ENCODE measurements at places on chromosomes 2 and 18. TPM values are rescaled to one million over a fixed set of nuclear protein-coding genes. Genes with fewer than 3 reads are reported as not detected.

Gene AMER3
- total RNA-seq = not detected

- peak; percentile 31 for DNase-seq
These were observed 58.0 kb upstream of the EDAR start for GRCh38 chr2:109046925-109047508.

Gene LRATD1
- total RNA-seq = not detected

Gene RNF149
- total RNA-seq = 53.2 TPM

DNA sequence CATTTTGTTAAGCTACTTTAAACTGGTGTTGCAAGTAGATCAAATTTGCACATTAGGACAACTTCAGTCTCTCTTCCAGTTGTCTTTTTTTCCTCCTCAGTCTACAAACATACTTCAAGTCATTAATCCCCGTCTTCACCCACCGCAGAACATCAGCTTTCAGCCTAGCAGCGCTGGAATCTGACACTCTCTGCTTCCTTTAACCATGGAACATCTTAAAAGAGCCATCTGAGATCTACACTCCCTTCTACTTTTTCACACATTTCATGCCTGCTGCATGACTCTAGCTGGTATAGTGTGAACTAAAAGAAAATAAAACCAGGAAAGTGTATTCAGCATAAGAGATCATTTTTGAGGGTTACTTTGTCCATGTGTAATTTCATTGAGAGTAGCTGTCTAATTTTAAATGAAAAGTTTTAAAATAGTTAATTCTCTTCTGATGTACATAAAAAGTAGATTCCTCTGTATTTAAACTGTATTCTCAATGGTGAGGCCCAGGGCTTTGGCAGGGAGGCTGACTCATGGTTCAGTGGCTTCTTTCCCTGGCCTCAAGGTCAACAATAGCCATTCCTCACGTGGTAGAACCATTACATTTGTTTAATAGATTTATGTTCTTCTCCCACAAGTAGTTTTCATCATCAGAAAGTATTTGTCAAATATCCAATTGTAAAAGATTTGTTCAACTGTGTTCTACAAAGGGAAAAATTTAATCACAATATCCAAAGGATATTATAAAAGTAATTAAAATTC is 16.5 kb downstream of the SGPP2 start:
- no peak for DNase-seq

- no peak for DNase-seq
These were observed 189.0 kb downstream of the BCL11A start for GRCh38 chr2:60364491-60364890.

Gene RGPD3
- total RNA-seq = 0.34 TPM

- no peak for DNase-seq
These were observed 242.8 kb downstream of the GBX2 start for GRCh38 chr2:235925250-235925919.

DNA sequence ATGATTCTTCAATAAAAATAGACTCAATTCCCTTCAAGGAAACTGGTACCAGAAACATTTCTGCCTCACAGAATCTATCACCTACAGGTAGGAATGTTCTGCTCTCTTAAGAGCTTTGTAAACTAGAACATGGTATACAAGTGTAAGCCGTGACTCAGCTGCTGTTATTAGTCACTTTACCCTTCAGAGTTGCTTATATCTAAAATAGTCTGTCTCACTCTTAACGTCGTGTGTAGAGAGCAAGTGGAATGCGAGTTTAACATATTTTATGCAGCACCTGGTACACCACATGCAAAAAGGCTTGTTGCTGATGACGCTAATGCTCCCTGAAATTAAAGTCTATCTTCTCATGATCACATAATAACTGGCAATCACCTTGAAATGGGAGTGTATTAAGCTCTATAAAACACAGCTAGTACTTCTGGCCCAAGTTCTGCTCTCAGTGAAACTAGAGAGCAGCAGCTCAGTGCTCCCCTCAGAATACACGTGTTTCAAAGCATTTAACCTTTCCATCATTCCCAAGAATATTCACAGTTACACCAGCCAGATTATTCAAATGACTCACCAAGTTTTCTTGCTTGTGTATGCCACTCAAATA is 420.0 kb downstream of the ZEB2 start:
- no peak for DNase-seq

DNA sequence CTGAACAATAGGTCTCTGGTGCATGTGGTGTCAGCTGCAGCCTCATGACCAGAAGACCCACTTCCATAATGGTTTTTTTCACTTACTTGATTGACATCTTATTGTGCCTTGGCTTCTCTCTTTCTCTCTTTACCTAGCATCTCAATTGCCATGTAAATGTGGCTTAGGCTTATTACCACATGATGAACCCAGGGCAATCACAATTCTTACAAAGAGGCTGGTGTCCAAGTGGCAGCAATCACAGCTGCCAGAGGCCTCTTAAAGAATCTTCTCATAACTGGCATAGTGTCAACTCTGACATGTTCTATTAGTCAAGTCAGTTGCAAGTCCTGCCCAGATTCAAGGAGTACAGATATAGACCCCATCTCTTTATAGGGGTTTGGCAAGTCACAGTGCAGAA is 1224.8 kb downstream of the SUCLG1 start:
- DNase-seq = no peak

DNA sequence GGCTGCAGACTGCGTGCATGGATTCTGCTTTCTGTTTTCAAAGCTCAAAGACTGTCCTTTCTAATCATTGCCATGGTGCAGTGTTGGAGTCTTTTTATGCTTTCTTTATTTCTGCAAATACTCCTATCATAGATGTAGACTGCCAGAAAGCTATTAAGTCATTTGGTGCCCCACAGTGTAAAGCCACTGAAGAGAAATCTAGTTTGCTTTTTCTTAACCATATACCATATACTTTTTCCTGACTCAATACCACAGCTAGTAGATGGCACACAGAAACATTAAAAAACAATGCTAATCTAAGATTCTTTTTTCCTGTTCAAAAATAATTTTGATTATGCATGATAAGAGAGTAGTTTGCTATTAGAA is 109.9 kb upstream of the RAB27B start:
- no peak for DNase-seq

GRCh38 chr18:78238404-78239089 is 741.1 kb upstream of the SALL3 start:
- peak; percentile 10 for DNase-seq

Gene C2orf72
- total RNA-seq = 5.1 TPM

Gene RAPGEF4
- 1.3 TPM for total RNA-seq

GRCh38 chr2:229434187-229434586 is 163.1 kb upstream of the PID1 start:
- no peak for DNase-seq

Gene NOSTRIN
- not detected for total RNA-seq

Gene CNDP1
- not detected for total RNA-seq

- DNase-seq = no peak
These were observed 64.7 kb downstream of the TEX51 start for GRCh38 chr2:126963390-126963789.

DNA sequence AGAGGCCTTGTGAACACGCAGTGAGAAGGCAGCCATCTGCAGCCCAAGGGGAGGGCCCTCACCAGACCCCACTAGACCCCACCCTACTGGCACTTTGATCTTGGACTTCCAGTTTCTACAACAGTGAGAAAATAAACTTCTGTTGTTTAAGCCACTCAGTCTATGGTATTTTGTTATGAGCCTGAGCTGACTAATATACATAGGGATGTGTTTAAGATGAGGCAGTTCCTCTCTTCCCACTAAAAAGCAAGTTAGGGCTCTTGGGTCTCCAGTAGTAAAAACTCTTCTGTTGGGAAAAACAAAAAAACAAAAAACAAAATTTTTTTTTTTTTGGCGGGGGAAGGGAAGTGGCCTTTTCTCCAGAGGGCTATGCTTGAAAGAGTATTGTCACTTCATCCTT is 233.2 kb upstream of the SMAD7 start:
- DNase-seq = no peak

DNA sequence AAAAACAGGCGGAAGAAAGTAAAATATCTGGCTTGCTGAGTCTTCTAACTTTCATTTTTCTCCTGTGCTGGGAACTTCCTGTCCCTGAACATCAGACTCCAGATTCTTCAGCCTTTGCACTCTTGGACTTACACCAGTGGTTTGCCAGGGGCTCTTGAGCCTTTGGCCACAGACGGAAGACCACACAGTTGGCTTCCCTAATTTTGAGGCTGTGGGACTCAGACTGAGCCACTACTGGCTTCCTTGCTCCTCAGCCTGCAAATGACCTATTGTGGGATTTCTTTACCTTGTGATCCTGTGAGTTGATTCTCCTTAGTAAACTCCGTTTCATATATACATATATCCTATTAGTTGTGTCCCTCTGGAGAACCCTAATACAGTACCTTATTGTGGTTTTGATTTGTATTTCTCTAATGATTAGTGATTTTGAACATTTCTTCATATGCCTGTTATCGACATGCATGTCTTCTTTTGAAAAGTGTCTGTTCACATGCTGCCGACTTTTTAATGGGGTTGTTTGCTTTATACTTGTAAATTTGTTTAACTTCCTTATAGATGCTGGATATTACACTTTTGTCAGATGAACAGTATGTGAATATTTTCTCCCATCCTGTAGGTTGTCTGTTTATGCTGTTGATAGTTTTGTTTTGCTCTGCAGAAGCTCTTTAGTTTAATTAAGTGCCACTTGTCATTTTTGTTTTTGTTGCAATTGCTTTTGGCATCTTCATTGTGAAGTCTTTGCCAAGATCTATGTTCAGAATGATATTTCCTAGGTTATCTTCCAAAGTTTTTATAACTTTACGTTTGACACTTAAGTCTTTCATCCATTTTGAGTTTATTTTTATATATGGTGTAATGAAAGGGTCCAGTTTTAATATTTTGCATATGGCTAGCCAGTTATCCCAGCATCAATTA is 348.8 kb upstream of the SETBP1 start:
- DNase-seq = no peak

Gene GNLY
- total RNA-seq = 46.7 TPM

DNA sequence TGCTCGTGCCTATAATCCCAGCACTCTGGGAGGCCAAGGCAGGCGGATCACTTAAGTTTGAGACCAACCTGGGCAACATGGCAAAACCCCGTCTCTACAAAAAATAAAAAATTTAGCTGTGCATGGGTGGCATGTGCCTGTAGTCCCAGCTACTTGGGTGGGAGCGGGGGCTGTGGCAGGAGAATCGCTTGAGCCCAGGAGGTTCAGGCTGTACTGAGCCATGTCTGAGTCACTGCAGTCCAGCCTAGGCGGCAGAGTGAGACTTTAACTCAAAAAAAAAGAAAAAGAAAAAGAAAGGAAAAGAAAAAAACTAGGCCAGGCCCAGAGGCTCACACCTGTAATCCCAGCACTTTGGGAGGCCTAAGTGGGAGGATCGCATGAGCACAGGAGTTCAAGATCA is 30.8 kb downstream of the TWSG1 start:
- DNase-seq = no peak

DNA sequence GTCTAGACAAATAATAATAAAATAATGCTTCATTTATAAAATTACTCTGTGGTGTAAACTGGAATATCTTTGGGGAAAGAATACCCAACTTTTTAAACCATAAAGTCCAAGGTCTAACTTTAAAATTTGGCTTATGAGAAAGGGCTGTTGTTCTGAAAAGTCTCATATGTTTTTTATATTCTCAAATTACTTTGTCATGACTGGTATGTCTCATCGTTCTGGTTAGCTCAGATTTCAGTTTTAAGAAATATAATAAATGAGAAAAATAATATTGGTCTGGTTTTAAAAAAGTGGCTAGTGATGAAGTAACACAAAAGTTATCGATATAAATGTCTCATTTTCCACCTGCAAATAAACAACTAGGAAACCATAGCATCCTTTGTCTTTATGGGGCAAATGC is 1658.1 kb downstream of the LRP1B start:
- no peak for DNase-seq

DNA sequence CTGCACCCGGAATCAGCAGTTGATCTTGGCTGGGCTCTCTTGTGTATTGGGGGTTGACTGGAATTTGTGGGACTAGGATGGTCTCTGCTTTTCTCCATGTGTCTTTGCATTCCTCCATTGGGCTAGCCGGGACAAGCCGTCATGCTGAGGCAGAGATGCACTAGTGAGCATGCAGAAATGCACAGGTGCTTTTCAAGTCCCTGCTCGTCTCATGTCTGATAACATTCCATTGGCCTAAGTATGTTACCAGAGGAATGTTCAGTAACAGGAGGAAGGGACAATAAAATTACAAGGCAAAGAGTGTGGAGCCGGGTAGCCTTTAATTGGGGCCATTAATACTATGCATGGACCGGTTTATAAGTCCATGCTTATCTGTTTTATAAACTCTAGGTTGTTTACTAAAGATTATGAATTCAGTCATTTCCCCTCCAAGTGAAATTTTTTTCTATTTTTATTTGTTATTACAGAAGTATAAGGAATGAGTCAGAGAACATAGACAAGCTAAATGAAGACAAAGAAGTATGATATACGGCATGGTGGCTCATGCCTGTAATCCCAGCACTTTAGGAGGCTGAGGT is 24.4 kb upstream of the AAK1 start:
- no peak for DNase-seq

Gene VPS4B
- 34.8 TPM for total RNA-seq

Gene MTHFD2
- 361 TPM for total RNA-seq

- no peak for DNase-seq
These were observed 81.4 kb upstream of the PKDCC start for GRCh38 chr2:41966431-41966893.

GRCh38 chr18:75246721-75247610 is 36.4 kb downstream of the TSHZ1 start:
- DNase-seq = peak; percentile 20

Data from activated CD8-positive, alpha-beta T cell treated with anti-CD3 and anti-CD28 coated beads for 36 hours (primary cell).